ENCODE measurements at places on chromosomes 7 and 10.
A peak's percentile ranks its signal among the peaks of the same experiment; 100 is the strongest.

- DNase-seq: no peak
These were observed 1.0 kb downstream of the ASB10 start for GRCh38 chr7:151185762-151186639.

DNA sequence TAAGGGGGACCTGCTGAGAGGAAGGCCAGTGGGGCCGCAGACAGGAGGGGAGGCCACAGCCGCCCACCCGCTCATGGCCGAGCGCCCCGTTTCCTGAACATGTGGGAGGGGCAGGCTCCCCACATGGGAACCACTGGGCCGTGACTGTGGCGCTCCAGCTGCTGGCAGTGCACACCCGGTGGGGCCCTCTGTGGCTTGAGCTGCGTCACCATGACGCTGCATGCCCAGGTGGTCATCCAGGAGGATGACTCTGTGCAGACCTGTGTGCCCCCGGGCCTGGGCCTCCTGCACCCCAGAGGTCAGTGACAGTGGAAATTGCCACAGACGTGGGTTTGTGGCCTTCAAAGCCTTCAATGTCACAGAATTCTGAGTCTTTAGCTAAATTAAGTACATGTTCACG, 85.1 kb downstream of the MGMT start:
- DNase-seq: no peak

DNA sequence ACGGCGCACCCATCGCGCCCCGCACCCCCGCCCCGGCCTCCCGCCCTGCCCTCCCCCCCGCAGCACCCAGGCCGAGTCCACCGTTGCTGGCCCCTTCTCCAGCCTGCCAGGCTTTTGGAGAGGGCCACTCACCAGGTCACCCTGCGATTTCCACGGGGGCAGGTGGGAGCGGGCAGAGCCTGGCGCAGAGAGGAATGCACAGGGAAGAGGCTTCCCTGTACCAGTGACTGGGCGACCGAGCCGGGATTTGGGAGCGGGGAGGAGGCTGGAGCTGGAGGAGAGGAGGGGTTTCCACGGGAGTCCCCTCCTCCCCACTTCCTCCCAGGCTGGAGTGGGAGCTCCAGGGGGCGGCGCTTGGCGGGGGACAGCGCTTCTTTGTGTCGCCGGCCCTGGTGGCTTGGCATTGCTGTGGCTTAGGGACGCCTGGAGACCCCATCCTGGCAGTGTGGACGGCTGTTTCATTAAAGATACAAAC, 19.3 kb downstream of the TCAF1 start:
- peak; percentile 54 for DNase-seq

DNA sequence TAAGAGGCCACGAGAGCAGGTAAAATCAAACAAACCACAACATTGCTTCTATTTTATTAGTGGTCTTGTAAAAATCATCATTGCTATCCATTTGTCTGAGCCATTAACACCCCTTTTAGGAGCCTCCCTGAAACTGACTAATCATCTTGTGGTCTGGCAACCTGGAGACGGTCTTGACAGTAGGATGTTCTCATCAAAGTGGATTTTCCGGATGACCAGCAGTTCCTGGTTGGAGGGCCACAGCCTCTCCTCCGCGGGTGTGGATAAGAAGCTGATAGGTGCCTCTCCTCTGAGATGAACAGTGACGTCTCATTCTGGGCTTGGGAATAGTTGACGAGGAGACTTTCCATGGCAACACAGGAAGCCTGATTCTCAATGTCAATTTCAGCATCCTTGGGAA, 490.7 kb downstream of the TYW1 start:
- no peak for DNase-seq

GRCh38 chr10:128036746-128037543, 89.3 kb downstream of the MKI67 start:
- no peak for DNase-seq

- no peak for DNase-seq
These were observed 25.5 kb downstream of the PHF14 start for GRCh38 chr7:10998996-10999757.

GRCh38 chr10:100816671-100817070, 71.3 kb downstream of the PAX2 start:
- DNase-seq: no peak

DNA sequence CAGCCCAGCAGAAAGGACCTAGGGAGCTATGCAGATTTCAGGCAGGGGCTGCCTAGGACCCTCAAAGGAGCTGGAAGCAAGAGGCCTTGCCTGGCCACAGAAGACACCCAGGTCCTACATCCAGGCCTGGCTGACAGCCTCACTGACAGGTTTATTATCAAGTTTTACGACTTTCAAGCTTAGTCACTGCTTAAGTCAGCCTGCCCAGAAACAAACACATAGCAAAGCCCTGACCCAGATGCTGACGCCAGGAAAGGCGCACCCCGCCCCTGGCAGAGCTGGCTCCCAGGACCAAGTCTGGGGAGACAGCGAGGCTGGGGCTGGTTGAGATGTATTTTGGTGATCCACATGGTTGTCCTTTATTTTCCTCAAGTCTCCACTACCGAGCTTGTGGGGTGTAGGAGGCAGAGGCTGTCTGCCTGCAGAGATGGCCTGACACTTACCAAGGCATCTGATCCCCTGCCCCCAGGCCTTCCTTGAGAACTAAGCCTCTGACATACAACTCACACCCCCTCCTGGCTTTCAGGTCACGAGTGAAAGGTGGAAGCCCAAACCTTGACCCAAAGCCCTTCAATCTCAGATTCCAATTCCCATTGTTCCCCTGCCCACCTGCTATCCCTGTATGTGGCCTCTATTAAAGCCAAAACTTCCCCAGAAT, 80.7 kb upstream of the EMX2 start:
- DNase-seq: peak; percentile 92

DNA sequence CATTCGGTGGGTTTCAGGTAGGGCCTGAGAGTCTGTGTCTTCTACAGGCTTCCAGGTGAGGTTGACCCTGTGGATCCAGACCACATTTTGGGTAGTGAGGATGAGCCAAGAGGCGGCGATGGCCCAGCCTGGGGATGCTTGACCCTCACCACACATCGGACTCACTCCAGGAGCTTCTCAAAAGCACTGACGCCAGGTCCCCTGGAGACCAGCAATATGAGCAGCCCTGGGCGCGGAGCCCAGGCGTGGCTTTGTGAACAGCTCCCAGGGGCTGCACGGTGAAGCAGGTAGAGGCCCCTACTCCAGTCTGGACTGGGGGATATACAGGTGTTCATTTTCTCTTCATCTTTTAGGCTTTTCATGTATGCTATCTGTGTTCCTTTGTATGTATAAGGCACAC, 139.7 kb upstream of the PCBD1 start:
- no peak for DNase-seq

GRCh38 chr10:42975558-42976340, 101.1 kb upstream of the RET start:
- DNase-seq: no peak

- peak; percentile 32 for DNase-seq
These were observed 55.2 kb upstream of the TNRC18 start for GRCh38 chr7:5478568-5479430.

GRCh38 chr7:154423231-154423630, 371.0 kb downstream of the DPP6 start:
- DNase-seq: no peak

DNA sequence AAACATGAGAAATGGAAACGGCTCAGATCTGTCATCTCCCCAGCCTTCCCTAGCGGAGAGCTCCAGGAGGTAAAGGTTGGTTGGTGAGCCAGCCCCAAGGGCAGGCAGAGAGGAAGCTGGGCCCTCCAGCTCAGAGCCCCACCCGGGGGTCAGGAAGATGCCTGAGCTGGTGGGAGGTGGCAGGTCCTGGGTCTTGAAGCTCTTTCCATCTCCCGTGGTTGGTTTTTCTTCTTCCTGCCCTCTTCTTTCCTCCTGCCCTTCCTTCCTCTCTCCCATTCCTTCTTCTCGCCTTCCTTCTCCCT, 384.2 kb upstream of the FOXK1 start:
- no peak for DNase-seq

- DNase-seq: peak; percentile 6
These were observed 14.4 kb upstream of the SPRN start for GRCh38 chr10:133438711-133439273.

- DNase-seq: peak; percentile 81
These were observed 996 bp downstream of the ADAM12 start for GRCh38 chr10:126387041-126387921.

Measured in fibroblast of the aortic adventitia (primary cell).